LNCaP clone FGC (cell line): ENCODE measurements at places on chromosomes 1 and 21.
A peak's percentile ranks its signal among the peaks of the same experiment; 100 is the strongest.

- DNase-seq, result no peak
Measured at GRCh38 chr1:44084998-44085675, 33.5 kb upstream of the KLF17 start.

- DNase-seq, result peak; percentile 99
Measured at GRCh38 chr1:110963691-110964454, at the start of gene LRIF1. Gene LRIF1, minus strand, starts transcription at chr1:110963922. Its CDS starts 234 bp downstream, at chr1:110963688.

DNA sequence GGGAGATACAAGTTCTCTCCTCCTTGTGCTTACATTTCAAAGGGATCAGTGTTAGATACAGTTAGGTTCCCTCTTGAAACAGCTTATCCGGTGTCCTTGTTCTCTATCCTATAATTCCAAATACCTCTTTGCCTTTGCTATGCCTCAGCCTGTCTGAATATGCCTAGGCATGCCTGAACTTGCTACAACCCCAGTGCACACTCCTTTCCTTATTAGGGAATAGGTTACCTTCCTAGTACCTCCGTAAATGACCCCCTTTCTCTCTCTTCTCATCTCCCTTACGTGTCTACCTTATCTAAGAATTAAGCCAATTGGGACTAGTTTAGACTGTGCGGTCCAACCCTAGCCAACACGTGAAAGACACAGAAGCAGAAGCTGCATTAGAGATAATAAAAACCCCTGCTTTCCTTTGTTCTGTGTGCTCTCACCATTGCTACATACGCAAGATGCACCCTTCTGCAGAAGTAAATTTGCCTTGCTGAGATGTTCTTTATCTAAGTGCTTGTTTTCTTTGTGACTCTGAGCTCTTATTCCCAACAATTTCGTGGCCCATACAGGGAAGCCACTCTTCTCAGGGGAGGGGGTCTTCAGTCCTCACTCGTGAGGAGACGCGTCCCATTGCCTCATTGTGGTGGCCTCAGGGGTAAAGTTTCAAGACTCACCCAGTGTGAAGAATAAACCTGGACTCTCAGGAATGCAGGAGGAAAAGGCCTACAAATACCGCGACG is 802.1 kb downstream of the PLA2G4A start:
- DNase-seq, result no peak

DNA sequence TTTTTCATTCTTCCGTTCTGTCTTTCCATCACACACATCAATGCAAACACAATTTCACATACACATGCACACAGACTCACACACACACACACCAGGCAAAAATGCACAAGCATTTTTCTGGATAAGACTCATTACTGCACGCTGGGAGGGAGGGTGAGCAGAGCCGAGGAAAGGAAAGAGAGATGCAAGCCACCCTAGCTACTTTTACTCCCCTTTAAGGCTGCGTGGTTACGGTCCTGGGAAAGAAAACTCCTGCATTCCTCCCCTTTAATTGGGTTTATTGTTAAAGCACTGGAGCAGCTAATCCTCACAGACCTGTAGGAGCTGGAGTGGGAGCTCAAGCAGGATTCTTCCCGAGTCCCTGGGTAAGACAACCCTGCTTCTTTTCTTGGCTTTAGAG is at the start of gene CAMK1G:
Gene CAMK1G (plus strand): TSS at position 307 of the 400 bp plus-strand sequence. CDS start 11,270 bp downstream, outside the sequence.
- DNase-seq, result no peak

- DNase-seq, result no peak
Measured at GRCh38 chr21:35179990-35180540, 131.0 kb upstream of the RUNX1 start.

GRCh38 chr1:18932387-18932786 is 24.1 kb downstream of the IFFO2 start:
- DNase-seq, result no peak

DNA sequence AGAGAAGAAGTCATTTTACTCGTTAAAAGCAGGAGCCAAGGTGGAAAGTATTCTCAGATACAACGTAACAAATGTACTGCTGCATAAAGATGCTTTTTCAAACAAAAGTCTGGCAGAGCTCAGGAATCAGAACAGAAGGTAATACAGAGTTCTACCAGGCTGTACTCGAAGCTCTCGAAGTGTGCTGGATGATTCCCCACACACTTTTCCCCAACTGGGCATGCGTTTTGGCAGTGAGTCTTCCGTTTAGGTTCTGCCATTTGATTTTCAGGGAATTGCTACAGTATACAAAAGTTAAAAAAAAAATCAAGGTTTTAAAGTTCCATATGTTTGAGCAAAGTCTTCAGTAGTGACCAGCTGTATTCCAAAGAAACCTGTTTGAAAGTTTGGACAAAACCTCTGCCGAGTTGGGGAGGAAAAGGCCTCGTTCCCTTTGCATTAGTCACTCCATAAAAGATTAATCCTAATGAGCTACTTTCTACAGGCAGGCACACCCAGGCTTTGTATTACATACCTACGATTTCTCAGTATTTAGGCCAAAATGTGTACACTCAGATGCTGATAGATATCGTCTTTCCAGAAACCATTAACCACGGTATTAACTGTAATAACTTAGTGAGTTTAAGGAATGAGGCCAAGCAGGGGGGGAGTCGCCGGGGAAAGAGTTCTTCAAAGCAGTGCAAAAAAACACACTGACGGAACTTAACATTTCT is 477.1 kb downstream of the LMO4 start:
- no peak for DNase-seq

DNA sequence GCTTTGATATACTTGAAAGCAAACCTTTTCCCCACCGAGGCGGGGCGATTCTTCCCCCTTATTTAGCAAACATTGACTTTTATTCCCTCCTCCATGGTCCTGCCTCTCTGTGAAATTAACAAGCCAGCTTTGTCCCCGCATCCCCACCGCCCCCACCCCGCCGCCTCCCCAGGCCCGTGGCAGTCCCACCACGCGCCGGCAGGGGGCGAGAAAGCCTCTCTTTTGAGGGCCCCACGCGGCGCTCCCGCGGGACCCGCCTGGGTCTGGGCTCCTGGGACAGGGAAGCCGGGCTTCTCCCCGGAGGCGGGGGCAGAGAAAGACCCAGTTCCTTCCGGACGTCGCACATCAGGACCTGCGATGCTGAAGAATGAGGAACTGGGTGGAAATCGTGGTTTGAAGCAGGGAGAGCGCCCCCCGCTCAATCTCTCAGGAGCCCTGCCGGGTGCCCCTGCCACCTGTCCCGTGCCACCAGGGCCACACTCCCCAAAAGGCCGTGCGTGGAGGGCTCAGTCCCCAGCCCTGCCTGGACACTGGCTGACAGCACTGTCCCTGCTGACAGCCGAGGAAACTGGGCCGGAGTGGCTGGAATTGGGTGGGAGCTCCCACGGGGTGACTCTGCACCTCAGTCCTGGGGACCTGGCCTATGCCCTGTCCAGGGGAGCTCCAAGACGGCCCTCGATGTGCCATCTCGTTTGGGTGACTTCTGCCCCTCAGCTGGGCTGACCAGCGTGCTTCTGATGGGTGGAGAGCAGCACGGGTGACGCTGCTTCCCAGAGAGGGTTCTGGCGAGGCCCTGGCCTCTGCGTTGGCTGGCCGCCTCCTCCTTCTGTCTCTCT is 8.6 kb upstream of the ACTRT2 start:
- DNase-seq, result no peak

DNA sequence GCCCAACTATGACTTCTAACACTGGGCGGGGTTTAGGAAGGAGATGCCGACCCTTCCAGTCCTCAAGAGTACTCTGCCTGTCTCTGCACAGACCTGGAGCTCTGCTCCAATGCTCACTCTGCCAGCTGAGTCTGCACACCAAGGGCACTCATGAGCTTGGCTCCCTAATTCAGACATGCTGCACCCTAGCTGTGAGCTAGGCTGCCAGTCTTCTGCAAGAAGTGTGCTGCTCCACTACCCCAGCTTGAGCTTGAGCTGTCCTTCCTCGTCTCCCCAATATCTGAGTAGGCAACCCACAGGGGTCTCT is 13.2 kb downstream of the TP53BP2 start:
- no peak for DNase-seq

DNA sequence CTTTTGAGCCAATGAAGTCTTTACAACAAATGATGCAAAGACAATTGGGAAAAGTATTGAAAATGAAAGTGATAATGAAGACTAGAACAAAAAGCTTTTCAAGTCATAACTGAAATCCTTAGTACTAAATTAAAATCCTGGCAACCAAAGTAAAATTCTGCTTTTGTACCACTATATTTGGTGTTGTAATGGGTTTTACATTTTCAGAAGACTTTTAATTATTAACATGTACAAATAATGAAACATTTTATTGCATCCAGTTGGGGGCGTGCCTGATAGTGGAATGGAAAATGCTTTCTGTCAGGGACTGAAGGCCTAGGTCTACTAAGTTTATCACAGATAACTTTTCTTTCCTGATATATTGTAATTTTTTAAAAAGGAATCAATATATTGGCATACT is 89.4 kb downstream of the SDCCAG8 start:
- no peak for DNase-seq

GRCh38 chr21:23394458-23394857 is 2212.8 kb downstream of the MRPL39 start:
- no peak for DNase-seq

DNA sequence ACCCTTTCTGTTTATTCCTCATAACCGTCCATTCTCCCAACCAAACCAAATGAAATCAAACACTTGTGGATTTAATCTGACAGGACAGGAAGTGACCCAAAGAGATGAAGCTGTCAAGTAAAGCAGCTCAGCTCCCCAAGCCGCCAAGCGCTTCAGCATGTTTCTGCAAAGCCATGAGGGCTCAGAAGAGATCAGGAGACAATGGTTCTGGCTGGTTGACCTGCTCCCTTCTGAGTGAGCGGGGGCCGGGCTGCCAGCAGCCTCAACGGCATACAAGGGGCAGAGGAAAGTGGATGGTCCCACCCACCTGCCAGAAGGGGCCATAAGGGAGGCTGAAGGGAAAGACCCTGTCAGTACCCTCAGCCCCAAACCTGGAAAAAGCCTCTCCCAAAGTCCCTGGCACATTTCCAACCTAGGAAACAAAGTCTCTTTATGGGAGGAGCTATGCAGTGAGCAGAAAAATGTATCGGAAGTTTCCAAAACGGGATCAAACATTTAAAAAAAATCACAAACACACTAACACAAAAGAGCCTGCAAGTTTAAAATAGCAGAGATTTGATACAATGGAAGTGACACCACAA is 45.4 kb downstream of the SLC45A1 start:
- no peak for DNase-seq

- no peak for DNase-seq
Measured at GRCh38 chr1:46013581-46013980, 118.8 kb downstream of the PIK3R3 start.

- no peak for DNase-seq
Measured at GRCh38 chr1:39540504-39541031, 36.0 kb downstream of the PABPC4 start.

DNA sequence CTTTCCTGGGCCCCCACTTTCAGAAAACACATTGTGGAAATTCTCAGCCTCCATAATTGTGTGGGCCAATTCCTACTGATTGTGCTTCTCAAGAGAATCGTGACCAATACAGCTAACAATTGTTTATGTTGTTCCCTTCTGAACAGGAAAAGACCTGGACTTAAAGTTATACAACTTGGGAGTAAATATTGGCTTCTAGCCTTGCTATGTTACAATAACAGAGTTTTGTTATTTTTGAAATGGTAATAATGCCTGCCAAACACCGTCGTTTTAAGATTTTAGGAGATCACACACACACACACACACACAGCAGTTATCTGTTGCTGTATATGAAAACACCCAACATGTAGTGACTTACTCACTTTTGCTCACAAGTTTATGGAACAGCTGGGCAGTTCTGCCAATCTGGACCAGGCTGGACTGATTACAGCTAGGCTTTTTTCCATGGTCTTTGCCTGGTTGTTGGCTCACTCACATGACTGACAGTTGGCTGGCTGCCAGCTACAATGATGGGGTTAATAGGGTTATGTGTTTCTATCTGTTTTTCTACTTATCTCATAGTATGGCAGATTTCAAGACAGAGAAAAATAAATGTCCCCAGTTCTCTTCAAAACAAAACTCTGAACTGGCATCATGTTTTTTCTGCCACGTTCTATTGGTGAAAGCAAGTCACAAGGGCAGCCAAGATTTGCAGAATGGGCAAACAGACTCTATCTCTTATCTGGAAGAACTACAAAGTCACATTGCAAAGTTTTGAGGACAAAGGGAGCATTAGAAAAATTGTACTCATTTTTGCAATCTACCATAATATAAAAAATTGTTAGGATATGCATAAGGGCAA is 447.5 kb downstream of the NEGR1 start:
- DNase-seq, result no peak
